Kidney capillary endothelial cell (primary cell): ENCODE measurements at places on chromosomes 16 and 17.

DNA sequence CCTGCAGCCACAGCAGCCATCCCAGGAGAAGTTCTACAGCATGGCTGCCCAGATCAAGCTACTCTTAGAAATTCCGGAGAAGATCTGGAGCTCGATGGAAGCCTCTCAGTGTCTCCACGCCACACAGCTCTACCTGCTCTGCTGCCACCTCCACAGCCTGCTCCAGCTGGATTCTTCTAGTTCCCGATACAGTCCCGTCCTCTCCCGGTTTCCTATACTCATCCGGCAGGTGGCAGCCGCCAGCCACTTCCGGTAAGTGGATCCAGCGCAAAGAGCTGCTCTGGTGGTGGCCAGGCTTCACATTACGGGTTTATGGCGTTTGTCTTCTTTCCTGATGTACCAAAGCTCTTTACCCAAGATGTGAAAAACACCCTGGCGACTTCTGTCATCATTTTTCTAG is 3.6 kb downstream of the COG1 start:
- peak; percentile 38 for DNase-seq

DNA sequence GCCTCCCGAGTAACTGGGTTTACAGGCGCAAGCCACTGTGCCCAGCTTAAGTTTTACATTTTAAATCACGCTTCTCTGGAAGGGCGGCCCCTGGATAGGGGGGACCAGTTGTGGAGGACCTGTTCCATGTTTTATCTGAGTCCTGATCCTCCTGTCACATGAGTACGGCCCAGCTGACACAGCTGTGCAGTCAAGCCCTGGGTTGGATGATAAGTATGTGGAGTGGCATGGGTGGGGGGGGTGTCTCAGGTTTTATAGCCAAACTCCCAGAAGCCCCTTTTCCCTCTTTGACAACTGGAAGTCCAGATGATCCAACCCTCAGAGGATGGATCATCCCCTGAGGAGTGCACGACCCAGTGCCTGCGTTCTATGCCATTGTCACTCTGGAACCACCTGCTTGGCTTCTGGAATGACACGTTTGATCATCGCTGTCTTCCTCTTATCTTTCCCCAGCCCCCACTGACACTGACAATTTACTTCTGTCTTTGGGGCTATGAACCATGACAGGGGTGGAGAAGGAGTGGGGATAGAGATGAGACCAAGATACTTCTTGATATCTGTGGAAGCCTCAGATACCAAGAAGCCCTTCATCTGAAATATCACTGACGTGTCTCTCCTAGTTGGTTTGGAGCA is 191.2 kb downstream of the MSI2 start:
- no peak for DNase-seq

- no peak for DNase-seq
These were observed 3.1 kb downstream of the ABAT start for GRCh38 chr16:8677481-8677880.

- DNase-seq, result no peak
These were observed 528 bp downstream of the PRSS27 start for GRCh38 chr16:2719328-2720063.

GRCh38 chr16:58464916-58465731 is 34.8 kb upstream of the NDRG4 start:
- no peak for DNase-seq

GRCh38 chr17:12320286-12320685 is 299.6 kb downstream of the MAP2K4 start:
- no peak for DNase-seq

GRCh38 chr17:48672340-48672739 is 46.2 kb upstream of the HOXB9 start:
- DNase-seq, result no peak

DNA sequence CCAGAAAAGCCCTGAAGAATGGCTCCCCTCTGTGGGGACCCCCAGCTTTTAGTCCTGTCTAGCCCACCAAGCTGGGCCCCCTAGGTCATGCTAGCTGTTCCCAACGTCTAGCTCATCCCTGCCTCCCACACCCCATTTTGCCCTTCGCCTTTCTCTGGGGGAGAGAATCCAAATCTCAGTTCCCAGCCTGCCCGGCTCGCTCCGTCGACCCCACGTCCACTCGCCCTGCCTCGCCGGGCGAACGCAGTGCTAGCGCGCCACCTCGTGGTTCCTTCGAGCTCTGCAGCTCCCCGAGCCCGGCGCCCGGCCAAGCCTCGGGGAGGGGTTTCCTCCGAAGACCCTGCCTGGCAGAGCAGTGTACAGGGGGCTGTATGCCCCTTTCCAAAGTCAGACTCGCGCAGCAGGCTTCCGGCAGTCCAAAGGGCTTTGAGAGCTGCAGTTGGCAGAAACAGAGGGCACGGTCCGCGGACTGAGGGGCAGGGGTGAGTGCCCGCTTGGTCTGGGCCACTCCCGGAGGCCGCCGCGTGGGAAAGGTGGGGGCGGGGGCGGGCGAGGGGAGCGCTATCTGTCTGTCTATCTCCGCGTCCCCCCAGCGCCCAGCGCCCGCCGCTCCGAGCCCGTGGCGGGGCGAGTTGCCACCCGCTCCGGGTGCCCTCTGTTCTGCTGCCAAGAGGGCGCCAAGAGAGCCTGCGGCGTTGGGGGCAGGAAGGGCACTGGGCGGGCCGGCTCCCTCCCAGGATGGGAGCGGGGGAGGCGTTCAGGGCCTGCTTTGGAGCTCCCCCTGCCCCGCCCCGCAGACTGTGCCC is 1.7 kb upstream of the DLX3 start:
- DNase-seq, result peak; percentile 40

DNA sequence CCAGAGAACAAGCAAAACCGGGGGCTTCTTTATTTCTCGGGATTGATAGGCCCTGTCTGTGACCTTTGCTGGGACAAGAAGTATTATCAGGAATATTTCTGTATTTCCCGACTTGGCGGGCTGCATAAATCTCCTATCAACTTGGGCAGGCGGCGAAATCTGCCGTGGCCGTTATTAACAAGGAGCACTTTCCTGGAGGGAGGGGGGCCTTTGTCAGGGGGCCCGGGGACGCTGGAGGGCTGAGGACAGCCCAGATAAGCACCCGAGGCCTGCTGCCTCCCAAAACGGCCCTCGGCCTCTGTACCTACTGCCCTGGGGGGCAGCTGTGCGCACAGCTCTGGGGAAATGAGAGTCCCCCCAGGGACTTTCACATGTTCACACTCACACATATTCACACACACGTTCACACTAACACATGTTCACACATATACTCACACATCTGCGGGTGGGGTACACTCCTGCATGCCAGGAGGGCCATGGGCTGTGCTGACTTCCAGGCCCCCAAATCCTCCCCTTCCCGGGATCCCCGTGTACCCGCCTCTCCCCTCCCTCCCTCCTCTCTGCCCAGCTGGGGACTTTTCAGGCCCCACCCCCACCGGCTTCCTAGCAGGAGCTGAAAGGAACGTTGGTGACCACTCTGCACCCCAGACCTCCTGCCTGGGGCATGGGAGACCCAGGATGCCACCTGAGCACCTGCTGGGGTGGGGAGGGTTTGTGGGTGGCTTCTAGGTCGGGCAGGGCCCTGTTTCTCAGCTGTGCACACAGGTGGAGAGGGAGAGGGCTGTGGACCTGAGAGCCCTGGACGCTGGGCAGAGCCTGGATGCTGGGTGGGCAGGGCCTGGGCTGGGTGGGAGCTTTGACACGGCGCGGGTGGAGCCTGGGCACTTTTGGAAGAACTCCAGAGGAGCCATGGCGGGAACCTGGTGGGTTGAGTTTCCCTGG is 24.3 kb upstream of the GSE1 start:
- DNase-seq, result no peak

DNA sequence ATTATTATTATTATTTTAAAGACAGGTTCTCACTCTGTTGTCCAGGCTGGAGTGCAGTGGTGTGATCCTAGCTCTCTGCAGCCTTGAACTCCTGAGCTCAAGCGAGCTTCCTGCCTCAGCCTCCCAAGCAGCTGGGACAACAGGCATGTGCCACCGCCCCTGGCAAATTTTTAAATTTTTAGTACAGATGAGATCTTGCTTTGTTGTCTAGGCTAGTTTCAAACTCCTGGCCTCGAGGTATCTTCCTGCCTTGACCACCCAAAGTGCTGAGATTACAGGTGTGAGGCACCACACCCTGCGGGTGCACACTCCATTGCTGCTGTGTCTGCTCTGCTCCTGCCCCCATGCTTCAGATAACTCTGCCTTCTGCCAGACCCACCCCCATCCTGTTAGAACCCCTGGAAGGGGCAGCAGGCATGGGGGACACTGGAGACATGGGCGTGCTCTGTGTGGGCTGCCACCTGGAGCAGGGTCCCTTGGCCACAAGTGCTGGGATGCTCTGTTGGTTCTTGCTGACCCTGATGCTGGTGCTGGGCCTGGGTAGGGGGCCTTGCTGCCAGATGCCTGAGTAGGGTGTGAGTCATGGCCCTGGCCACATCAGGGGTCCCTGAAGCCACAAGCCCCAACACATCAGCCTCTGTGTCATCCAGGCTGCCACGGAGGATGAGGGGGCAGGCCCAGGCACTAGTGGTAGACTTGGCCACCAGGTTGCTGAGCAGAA is 2.6 kb downstream of the GGT6 start:
- DNase-seq, result no peak

GRCh38 chr17:81431545-81432482 is 36.6 kb downstream of the BAHCC1 start:
- DNase-seq, result no peak

DNA sequence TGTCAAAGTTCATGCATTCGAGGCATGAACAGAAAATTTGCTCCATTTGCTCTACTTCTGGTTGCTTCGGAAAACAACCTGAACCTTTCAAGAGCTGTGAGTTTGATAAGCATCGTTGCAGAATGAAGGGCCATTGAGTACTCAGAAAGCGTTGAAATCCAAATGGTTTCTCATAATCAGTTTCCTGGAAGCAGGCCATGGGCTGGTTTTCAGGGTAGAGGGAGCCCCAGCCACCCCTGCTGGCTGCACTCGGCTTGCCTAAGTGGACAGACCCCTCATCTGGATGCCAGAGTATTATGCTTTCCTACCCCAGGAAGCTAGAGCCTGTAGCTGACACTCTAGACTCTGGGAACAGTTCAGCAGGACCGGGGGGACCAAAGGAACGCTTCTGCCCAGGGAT is 24.4 kb downstream of the SCNN1G start:
- DNase-seq, result no peak

GRCh38 chr17:50818921-50819657 is 16.3 kb upstream of the WFIKKN2 start:
- DNase-seq, result no peak

- DNase-seq, result peak; percentile 60
These were observed 17.8 kb downstream of the RGS9 start for GRCh38 chr17:65154770-65155589.

DNA sequence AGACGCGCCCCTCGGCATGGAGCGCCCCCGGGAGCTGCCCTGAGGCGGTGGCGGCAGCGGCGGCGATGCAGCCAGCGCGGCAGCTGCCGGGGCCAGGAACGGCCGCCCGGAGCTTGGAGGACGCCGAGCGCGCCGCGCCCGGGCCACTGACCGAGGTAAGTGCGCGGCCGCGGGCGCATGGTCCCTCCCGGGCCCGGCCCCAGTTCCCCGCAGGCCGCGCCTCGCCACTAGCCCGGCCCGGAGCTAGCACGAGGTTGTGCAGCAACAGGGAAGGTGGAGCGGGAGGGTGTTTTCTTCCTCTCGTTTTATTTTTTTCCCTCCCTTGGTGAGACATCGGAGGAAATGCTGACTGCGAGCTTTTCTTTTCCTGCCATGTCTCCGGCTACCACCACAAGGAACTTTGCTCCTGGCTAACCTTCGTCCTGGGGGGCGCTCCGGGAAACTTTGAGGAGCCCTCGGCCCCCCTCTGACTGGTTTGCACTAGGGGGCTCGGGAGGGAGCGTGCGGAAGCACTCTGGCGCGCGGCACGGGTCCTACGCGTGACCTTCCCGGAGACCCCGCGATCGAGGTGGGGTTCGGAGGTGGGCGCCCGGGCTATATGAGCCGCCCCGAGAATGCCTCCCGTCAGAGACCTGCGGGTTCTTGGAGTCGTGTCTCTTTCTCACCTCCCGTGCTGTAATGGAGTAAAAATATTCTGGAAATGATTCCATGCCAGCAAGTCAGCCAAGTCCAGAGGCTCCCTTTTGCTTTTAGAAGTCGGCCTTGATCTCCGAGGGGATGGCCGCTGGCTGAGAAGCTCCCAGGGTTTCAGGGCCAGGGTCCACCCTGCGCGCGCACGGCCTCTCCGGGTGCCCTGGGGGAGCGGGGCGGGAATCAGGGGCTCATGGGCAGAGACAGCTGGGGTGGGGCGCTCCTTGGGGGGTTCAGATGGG is 868 bp downstream of the KCNJ12 start:
- peak; percentile 21 for DNase-seq

- DNase-seq, result no peak
These were observed 155.2 kb downstream of the ABCC12 start for GRCh38 chr16:48000622-48001021.

DNA sequence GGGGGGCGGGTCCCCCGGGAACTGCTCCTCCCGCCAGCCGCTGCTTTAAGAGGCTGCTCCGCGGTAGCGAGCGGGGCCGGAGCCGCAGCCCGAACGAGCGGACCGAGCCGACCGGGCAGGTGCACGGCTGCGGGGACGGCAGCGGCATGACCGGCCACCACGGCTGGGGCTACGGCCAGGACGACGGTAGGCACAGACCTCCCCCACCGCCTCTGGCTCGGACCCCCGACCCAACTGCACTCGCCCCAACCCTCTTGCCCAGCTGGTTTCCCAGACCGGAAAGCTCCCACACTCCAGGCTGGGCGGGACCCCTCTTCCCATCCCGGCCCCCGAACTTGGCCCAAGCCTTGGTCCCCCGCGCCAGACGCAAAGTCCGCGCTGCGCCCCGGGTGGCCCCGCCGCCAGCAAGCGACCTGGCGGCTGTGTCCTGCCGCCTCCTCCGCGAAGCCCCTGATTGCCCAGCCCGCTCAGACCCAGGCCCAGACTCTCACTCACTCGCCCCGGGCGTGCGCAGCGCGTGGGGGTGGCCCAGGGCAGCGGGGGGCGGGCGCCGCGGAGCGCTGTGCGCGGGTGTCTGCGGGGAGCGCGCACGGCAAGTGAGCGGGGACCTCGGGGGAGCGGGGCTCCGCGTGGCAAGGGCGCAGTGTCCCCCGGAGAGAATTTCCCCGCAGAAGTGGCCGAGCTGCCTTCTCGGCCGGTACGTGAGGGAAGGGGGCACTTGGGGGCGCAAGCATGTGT is at the start of gene CA7:
CA7 (plus strand) TSS at position 73 of the 738 bp plus-strand sequence; CDS start at position 147, 74 bp downstream.
- DNase-seq, result no peak

DNA sequence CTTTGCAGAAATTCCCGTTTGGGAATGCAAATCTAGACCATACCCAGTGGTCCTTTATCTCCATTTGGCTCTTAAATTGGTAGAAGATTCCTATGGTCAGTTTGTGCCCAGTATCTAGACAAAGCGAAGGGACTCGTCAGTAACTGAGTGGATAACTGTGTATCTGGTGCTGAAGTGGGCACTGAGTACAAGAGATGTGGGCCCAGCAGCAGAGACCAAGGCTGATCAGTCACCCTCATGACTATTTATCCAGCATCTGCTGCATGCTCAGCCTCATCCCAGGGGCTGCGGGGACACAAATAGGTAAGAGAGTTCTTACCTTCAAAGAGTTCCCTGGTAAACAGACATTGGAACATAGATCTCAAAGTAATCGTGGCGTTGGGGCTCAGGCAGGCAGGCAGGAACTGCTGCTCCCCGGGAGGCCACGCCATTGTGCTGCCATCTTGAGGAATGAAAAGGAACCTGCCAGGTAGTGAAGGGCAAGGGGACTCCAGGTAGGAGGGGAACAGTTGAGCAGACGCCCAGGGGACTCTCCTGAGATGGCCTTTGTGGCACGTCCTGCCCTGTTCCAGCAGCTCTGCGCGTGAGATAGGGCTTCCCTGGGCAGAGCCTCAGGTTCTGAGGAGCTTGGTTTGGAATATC is 10.3 kb downstream of the NT5M start:
- no peak for DNase-seq
